ENCODE measurements at places on chromosomes 1 and 21.
A peak's percentile ranks its signal among the peaks of the same experiment; 100 is the strongest.

DNA sequence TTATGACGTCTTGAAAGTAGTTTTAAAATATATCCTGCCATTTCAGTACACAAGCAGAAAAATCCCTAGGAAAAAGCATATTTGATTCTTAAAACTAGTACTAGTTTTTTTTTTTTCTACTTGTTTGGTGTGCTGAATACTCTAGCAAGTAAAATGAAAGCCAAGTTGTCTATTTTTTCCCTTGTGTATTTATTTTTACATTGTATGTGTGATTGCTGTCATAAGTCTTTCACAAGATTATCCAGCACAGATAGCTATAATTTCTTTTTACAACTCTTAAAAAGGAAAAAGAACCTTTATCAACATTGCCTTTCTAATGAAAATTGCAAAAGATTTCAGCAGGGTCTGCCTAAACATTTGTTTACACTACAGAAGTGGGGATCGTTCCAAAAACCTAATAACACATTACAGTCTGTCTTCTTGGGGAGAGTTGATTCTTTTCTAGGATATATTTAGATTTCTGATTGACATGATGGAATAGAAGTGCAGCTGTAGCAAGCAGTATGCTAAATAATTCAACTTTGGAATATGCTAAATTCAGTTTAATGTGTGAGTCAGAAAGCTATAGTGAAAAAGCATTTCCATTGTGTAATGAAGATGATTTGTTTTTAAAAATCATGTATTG is 2.5 kb downstream of the DR1 start:
- no peak for DNase-seq

DNA sequence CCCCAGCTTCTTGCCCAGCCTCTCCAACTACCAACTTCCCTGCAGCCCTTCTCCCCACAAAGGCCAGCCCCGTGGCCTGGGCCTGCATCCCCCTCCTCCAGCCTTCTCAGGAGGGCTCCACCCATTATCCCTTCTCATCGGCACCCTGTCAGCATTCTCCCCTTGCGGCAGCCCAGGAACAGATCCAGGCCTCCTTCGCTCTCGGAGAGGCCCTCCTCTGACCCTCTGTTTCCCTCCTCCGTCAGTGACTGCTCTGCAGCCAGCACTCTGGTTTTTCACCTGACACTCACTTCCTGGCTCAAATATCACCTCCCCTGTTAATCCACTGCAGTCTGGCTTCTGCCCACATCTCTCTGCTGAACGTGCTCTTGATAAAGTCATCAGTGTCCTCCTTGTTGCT is 17.5 kb downstream of the ADGRB2 start:
- DNase-seq: no peak

- no peak for DNase-seq
Observed at GRCh38 chr1:115158181-115158580, 68.9 kb upstream of the TSPAN2 start.

- DNase-seq: no peak
Observed at GRCh38 chr1:6163191-6163972, 16.7 kb downstream of the CHD5 start.

DNA sequence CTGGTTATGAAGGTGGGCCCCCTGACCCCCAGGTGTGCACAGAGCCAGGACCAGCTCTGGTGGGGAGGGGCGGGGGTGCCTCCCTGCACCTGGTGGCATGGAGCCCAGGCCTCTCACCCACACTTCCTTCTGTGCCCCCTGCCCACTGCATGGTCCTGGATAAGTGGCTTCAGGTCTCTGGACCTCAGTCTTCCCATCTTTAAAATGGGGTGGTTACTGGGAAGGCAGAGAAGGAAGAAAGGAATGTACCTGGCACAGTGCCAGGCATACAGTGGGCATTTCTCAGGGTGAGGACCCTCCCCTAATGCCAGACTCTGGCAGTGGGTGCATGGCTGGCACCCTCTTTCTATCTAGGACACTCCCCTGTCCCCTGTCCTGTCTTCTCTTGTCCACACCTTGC is 7.5 kb downstream of the CLCNKA start:
- no peak for DNase-seq

- peak; percentile 93 for DNase-seq
Observed at GRCh38 chr1:209805875-209806760, at the start of gene IRF6. TSS of gene IRF6 (minus strand) at chr1:209806142. CDS start at chr1:209801413, 4,729 bp downstream.

DNA sequence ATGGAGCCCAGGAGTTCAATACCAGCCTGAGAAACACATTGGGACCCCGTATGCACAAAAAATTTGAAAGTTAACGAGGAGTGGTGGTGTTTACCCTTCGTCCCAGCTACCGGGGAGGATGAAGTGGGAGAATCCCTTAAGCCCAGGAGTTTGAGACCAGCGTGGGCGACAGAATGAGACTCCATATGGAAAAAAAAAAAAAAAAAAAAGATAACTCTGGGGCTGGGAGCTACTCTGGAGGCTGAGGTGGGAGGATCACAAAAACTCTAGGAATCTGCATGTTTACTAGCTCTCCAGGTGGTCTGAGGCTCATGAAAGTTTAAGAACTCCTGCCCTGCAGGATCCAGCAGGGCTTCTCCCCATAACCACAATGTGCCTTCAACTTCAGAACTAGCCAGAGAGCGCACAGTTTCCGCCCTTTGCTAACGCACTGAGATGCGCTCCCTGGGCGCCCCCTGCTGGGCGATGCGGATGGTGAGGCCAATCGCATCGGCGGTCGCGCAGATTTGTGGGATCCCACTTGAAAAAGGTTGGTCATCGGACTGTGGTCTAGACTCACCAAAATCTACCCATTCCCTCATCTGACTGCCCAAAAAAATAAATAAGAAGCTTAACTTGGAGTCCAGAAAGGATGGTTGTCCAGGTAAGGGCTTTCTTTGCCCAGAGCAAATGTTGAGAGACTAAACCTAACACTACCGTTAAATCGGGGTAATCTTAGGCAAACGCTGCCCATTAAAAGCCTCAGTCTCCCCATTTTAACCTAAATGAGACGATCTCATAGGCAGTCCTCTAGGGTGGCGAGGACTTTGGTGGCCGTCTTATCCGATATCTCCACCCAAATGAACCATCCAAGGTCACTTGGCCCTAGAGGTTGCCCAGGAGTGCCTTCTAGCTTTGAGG is 8.8 kb downstream of the ZNF683 start:
- peak; percentile 95 for DNase-seq

DNA sequence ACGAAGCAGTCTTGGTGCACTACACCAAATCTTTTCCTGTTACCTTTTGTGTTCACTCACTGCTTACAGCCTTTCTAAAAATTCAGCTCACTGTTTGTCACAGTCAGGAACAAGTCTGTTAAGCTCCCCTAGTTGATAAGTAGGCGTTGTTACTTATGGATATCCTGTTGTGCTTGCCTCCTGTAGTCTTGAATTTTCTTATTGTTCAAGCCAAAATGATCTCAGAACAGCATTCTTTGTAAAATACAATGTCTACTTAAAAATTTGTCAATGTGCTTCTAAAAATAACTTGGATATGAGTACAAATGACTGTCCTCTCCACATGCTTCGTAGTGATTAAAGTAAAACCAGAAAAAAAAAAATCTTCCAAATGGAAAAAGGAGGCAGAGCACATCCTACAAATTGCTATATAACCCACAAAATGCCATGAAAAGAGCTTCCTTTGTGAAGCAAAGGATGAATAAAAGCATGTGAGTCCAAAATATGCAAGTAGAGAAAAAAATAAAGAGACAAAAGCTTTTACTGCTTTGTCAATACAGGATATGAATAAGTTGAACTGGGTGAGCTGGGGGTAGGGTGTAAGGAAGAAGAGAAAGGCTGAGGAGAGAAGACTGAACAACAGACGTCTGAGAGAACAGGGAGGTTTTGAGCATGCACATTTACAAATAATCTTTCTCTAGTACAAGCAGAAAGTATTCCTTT is 228.9 kb upstream of the ADGRL4 start:
- DNase-seq: no peak

DNA sequence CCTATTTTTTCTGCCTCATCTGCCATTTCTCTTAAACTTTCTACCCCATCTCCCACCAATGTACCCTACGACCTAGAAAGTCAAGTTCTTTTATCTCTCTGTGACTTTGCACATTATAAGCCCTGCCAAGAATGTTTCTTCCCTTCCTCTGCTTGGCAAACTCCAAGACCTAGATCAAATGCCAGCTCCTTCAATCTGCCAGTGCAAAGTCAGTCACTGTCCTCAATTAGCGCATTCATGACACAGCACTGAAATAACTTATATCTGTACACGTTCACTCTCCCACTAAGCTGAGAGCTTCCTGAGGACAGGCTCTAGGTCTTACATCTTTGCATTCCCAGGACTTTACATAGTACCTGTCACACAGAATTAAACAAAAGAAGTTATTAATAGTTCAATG is 21.4 kb upstream of the LSM10 start:
- DNase-seq: no peak

DNA sequence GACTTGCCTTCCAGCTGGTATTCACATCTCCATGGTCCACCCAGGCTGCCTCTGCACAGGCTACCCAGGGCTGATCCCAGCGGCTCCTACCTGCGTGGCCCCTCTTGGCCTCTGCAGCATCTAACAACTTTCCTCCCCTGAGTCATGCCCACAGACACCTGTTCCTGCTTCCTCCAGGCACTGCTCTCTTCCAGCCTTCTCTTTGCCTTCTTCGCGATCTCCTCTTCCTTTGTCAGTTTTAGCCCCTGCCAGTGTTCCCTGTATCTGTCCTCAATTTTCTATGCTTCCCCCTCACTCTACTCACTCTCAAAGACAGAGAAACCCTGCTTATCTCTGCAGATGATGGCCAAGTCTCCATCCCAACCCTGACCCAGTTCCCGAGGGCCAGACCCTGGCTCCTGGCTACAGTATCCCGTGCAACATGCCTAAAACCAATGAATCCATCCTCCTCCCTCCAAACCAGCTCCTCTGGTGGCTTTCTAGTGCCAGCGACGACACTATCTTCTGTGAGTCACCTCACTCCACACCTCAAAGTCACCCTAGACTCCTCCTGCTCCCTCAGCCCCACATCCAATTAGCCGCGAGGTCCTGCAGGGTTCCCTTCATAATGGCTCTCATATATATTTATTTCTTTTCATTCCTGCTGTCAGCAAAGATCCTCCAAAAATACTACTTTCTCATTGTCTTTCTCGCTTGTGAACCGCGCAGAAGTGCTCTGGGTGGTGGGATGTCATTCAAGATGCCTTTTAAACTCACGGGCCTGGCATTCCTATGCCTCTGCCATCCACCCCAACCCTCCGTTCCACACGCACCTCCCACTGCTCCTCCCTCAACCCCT is 259.2 kb downstream of the TOMM20 start:
- peak; percentile 41 for DNase-seq

DNA sequence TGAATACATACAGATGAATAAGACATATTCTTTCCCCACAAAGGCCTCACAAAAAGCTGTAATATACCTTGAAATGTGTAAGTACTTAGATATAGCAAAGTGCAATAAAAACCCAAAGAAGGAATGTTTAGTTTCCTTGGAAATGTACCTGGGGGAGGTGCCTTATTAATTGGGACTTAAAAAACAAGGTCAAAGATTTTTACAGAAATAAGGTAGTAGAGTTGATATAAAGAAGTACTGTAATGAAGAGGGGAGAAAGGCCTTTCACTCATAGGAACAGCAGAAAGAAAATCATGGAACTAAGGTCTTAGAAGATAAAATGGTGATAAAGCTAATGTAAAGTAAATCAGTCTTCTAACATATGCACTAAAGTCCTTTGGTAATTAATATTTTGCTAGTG is 153.9 kb upstream of the B3GALT2 start:
- no peak for DNase-seq

DNA sequence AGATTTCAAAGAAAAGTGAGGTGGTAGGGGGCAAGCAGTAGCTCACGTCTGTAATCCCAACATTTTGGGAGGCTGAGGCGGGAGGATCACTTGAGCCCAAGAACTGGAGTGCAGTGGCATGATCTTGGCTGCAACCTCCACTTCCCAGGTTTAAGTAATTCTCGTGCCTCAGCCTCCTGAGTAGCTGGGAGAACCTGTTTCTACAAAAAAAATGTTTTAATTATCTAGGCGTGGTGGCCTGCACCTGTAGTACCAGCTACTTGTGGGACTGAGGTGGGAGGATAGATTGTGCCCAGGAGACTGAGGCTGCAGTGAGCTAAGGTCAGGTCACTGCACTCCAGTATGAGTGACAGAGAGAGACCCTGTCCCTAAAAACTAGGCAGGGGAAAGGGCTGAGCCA is 2.6 kb upstream of the TSPAN1 start:
- DNase-seq: no peak

GRCh38 chr1:154568157-154568815 is 708 bp downstream of the CHRNB2 start:
- no peak for DNase-seq

GRCh38 chr1:13751458-13751871 is 51.5 kb downstream of the PRDM2 start:
- no peak for DNase-seq

DNA sequence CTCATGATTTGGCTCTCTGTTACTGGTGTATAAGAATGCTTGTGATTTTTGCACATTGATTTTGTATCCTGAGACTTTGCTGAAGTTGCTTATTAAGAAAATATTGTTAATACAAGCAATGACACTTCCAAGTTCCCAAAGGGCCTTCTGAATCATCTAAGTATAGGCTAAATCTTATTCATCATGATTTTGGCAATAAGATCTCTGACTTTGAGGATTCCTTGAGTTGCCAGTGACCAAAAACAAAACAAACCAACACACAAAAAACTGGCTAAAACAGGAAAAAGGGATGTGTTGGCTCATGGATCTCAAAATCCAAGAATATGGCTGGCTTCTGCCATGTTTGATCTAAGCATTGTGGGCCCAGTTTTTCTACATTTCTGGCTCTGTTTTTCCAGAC is 163.4 kb downstream of the HHIPL2 start:
- no peak for DNase-seq

DNA sequence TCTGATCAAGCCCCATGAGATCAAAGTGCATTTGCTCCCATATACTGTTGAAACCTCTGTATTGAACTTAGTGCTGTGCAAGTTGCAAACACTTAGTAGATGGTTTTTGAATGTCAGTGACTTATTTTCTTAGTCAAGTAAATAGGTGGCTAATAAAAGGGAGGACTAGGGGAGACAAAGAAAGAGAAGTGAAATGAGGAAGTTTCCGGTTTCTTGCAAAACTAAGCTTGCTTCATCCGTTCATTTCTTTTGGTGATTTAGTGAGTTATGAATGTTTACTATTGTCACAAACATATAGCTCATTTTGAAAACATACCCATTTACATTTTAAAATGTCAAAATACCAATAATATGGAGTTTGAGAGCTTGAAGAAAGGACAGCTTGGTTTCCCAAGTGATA is 23.0 kb downstream of the ADAMTS5 start:
- no peak for DNase-seq

- DNase-seq: peak; percentile 36
Observed at GRCh38 chr1:44361478-44361877, 6.4 kb upstream of the ERI3 start.

DNA sequence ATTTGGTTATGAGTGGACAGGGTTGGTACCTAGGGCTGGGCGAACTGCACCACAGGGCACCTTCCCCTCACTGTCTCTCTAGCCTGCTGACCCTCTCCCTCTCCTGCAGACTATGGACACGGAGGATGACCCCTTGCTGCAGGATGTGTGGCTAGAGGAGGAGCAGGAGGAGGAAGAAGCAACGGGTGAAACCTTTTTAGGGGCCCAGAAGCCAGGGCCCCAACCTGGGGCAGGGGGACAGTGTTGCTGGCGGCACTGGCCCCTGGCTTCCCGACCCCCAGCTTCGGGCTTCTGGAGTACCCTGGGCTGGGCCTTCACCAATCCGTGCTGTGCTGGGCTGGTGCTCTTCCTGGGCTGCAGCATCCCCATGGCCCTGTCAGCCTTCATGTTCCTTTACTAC is 21.9 kb downstream of the DISP3 start:
- DNase-seq: no peak
